ENCODE measurements at places on chromosomes 6 and 20. TPM values are rescaled to one million over a fixed set of nuclear protein-coding genes. Genes with fewer than 3 reads are reported as not detected.

TULP1 gene
- not detected for polyA plus RNA-seq

TTPAL gene
- 10.5 TPM for polyA plus RNA-seq

SEC23B gene
- 77.8 TPM for polyA plus RNA-seq

ARMC12 gene
- polyA plus RNA-seq: 4.9 TPM

NFATC2 gene
- not detected for polyA plus RNA-seq

GHRH gene
- not detected for polyA plus RNA-seq

CEP85L gene
- 16.0 TPM for polyA plus RNA-seq
